Immature natural killer cell (primary cell): ENCODE measurements at places on chromosomes 16 and 17. TPM values are rescaled to one million over a fixed set of nuclear protein-coding genes. Genes with fewer than 3 reads are reported as not detected.

SRCIN1 gene
- polyA plus RNA-seq = not detected

ENPP7 gene
- polyA plus RNA-seq = 0.16 TPM

USP43 gene
- polyA plus RNA-seq = 0.14 TPM

KRTAP3-1 gene
- not detected for polyA plus RNA-seq

EVPL gene
- not detected for polyA plus RNA-seq

PLLP gene
- polyA plus RNA-seq = 0.33 TPM

USH1G gene
- polyA plus RNA-seq = not detected

KSR1 gene
- 2.6 TPM for polyA plus RNA-seq

MLKL gene
- polyA plus RNA-seq = 12.5 TPM

ZC3H7A gene
- polyA plus RNA-seq = 20.3 TPM

NPEPPS gene
- 51.0 TPM for polyA plus RNA-seq

CCL17 gene
- not detected for polyA plus RNA-seq

ABCA9 gene
- polyA plus RNA-seq = 0.47 TPM

KLHL11 gene
- polyA plus RNA-seq = 6.4 TPM

AGRP gene
- polyA plus RNA-seq = not detected

TVP23A gene
- polyA plus RNA-seq = 0.14 TPM

ZNF785 gene
- polyA plus RNA-seq = 1.9 TPM

CMTM4 gene
- polyA plus RNA-seq = not detected

RCVRN gene
- polyA plus RNA-seq = not detected

OTOA gene
- not detected for polyA plus RNA-seq

KRT23 gene
- polyA plus RNA-seq = not detected

PLXDC1 gene
- 9.7 TPM for polyA plus RNA-seq

P2RX5 gene
- polyA plus RNA-seq = 5.9 TPM

SENP3 gene
- 19.0 TPM for polyA plus RNA-seq

KRTAP9-8 gene
- polyA plus RNA-seq = not detected

IL21R gene
- 59.7 TPM for polyA plus RNA-seq

PDPK1 gene
- 27.1 TPM for polyA plus RNA-seq

CDR2L gene
- not detected for polyA plus RNA-seq

KRT24 gene
- polyA plus RNA-seq = not detected

OXLD1 gene
- 97.9 TPM for polyA plus RNA-seq

KRTAP16-1 gene
- polyA plus RNA-seq = not detected

GPR139 gene
- polyA plus RNA-seq = not detected

NRN1L gene
- not detected for polyA plus RNA-seq

SLFN12L gene
- polyA plus RNA-seq = 28.8 TPM

CDH1 gene
- not detected for polyA plus RNA-seq

PLSCR3 gene
- polyA plus RNA-seq = 38.1 TPM

CACNG5 gene
- polyA plus RNA-seq = not detected

CALCOCO2 gene
- polyA plus RNA-seq = 199 TPM

TEPSIN gene
- 7.3 TPM for polyA plus RNA-seq

PPP1R1B gene
- polyA plus RNA-seq = not detected

PIRT gene
- not detected for polyA plus RNA-seq

CDH13 gene
- not detected for polyA plus RNA-seq

PDPR gene
- 5.2 TPM for polyA plus RNA-seq

AIPL1 gene
- polyA plus RNA-seq = not detected

PIGQ gene
- polyA plus RNA-seq = 12.6 TPM
